ENCODE measurements at places on chromosomes 2 and 18.

GRCh38 chr2:1683297-1683696 is 61.0 kb downstream of the PXDN start:
- DNase-seq = no peak

DNA sequence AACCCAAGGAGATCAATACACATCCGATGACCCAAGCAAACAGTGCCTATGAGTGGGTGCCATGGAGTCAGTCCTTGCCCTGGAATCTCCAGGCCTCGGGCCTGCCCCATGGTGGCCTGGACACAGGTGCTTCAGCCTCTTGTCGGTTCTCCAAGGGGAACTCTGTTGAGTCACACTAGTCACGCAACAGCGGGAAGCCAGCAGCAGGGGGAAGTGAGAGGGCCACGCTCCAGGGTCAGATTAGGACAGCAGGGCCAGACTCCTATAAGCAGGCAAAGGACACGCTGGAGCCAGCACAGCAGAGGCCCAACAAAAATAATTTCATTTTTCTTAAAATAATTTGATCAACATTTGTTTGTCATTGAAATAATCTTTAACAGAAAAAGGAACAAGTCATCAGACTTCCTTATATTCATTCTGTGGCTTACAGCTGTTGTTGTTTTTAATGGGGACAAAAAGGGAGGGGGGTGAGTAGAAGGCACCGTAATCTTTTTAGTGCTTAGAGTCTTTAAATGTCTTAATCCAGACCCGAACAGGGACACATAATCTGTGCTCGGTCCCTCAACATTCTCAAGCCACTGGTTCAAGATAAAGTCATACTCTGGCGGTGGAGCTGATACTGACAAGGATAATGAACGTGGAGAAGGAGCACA is 16.4 kb upstream of the ARMC9 start:
- no peak for DNase-seq

GRCh38 chr2:116669782-116670181 is 1144.7 kb upstream of the DDX18 start:
- DNase-seq = no peak

- no peak for DNase-seq
These were observed 632.4 kb upstream of the LRRTM4 start for GRCh38 chr2:78154586-78154985.

All from stimulated activated CD4-positive, alpha-beta T cell treated with anti-CD3 and anti-CD28 coated beads, Interleukin-12 subunit alpha, Interleukin-12 subunit beta, amount 100 ng/mL, for 24 hours (primary cell).